ENCODE measurements at places on chromosomes 6 and 20.

GRCh38 chr6:156787569-156788492, 10.7 kb downstream of the ARID1B start:
- no peak for DNase-seq

GRCh38 chr6:2381872-2382661, 136.7 kb upstream of the GMDS start:
- no peak for DNase-seq

DNA sequence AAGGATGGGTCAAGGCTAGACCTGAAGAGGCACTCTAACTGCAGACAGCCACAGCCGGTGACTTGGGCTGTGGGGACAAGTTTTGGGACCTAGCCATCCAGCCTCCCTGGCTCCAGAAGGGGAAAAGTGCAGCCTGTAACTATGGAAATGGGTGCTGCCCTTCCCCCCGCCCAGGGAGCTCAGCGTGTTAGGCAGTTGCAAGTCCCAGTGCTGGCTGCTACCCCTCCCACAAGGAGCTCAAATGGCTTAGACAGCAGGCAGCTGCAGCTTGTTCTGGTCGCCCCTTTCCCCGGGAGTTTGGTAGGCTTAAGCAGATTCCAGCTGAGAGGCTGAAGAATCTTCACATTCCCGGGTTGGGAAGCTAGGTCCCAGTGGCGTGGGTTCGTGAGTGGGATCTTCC, 162.6 kb downstream of the FAM83B start:
- DNase-seq: no peak

- DNase-seq: peak; percentile 37
Measured at GRCh38 chr6:42352856-42353564, 98.7 kb downstream of the TRERF1 start.

DNA sequence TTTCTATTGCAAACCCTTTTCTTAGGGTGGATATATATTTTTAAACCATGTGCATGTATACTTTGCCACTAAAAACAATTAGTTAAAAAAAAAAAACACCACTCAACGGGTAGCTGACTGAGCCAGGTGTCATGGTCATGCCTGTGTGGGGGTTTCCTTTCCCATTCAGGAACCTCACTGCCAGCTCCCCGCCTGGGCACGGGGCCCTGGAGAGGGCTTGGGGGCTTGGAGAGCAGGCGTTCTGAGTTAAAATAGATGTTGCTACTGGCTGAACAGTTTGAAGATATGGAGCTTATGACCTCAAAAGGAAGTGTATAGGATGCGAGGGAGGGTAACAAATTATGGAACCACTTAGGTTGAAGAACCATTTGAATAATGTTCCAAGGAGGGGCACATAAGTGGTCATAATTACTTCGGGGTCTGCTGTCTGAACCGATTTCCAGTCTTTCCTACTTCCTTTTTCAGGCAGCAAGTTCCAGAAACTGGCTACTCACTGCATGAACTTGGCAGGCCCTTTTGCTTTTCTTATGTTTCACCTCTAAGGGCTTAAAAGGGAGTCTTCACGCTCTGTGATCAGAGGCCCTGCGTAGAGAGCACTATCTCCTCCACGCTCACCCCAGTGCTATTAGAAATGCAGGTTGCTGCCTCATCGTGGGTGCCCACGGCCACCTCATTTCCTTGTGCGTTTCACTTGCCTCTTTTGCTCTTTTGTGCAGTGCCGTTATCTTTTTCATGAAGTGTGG, 9.9 kb downstream of the STX16 start:
- no peak for DNase-seq

DNA sequence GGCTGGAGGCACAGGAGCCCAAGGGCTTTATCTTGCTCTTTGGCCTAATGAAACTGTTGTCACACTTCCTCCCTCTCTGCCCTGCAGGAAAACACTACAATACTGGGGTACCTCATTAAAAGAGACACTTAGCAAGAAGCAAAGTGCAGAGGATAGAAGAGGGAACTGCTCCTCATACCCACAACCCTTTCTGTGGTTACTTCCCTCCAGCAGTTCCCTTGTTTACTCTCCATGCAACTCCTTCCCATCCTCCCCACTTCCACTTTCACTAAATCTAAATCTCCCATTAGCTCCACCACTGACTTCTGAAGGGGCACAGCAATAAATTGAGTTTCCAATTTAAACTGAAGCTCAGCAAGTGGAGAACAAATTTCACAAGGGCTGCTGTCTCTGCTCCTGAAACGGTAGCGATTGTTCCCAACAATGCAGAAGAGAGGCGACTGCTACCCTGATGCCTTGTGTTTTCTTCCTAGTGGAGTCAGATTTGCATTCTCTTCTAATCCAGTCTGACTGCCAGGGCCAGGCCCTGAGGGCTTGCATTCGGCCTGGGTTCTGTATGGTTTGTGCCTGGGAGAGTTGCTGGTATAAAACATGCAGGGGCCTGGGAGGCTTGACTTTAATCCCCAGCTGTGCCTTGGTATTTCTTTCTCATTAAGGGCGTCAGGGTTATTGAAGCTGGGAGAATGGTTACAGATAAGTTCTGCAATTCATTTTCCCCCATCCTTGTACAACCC, 454.7 kb downstream of the TFAP2B start:
- DNase-seq: no peak

- DNase-seq: no peak
Measured at GRCh38 chr6:1255636-1256365, 56.1 kb upstream of the FOXQ1 start.

GRCh38 chr6:131367206-131367873, 205.7 kb upstream of the ARG1 start:
- DNase-seq: no peak

GRCh38 chr6:144753023-144753705, 468.0 kb downstream of the UTRN start:
- DNase-seq: no peak

GRCh38 chr20:14664101-14664500, 326.7 kb upstream of the FLRT3 start:
- no peak for DNase-seq

DNA sequence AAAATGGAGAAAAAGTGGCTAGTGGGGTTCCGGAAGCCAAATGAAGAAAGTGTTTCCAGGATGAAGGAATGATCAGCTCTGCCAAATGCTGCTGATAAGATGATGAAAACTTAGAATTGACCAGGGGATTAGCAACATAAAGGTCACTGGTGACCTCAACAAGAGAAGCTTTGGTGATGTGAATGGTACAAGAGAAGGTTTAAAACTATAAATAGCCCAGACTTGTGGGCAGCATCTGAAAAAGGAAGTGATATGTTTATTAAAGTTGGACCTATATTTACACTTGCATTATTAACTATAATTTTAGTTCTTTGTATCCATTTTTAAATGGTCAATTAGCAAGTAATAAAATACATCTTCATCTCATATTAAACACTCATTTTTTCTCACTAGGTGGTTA, 45.1 kb downstream of the CGA start:
- DNase-seq: no peak

GRCh38 chr6:4645713-4646360, 130.4 kb upstream of the CDYL start:
- no peak for DNase-seq

GRCh38 chr6:136723780-136724179, 68.5 kb downstream of the MAP3K5 start:
- no peak for DNase-seq

- DNase-seq: no peak
Measured at GRCh38 chr6:102402635-102403329, 1009.3 kb downstream of the GRIK2 start.

DNA sequence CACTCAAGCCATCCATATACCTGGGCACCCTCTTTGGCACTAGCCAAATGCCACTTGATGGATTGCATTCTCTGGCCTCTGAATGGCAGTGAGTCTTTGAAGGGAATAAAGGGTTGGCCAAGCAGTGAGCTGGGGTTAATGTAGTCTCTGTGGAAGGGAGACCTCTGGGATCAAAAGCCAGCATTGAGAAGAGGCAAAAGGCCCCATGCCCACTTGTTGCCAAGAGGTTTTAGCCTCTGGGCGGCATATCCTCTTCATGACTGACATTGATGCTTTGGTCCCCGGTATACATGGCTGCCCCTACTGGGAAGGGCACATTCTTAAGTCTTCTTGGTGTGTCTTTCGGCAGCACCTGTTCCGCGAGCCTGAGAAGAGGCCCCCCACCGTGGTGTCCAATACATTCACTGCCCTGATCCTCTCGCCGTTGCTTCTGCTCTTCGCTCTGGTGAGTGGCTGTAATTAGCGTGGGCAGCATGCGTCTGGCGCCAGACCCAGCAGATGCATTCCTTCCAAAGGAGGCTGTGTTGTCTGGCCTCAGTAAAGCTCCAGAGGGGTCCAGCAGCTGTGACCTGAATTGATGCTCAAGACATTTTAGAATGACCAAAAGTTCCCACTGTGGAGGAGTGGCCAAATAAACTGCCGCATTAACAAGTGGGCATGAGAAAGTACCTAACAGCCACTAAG, 29.5 kb downstream of the GHRH start:
- no peak for DNase-seq

GRCh38 chr6:130396722-130397121, 30.9 kb downstream of the TMEM200A start:
- no peak for DNase-seq

DNA sequence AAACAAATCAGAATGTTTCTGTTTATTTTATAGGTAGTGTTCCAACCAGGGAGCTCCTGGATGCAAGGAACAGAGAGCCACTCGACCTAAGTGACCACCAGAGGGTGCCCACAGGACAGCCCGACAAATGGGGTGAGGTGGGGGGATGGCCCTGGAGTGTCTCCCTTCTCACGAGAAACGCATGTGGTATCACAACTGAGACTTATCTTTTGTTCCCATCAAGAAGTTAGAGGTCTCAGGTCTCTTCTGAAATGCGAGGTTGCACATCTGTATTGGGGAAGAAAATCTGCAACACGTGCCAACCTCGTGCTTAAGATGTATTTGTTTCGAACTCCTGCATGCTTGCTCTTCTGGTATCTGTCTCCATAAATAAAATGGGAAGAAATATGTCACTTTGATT, 104.0 kb downstream of the ISM1 start:
- DNase-seq: no peak

- DNase-seq: peak; percentile 97
Measured at GRCh38 chr20:38270869-38271605, 10.5 kb upstream of the KIAA1755 start.

DNA sequence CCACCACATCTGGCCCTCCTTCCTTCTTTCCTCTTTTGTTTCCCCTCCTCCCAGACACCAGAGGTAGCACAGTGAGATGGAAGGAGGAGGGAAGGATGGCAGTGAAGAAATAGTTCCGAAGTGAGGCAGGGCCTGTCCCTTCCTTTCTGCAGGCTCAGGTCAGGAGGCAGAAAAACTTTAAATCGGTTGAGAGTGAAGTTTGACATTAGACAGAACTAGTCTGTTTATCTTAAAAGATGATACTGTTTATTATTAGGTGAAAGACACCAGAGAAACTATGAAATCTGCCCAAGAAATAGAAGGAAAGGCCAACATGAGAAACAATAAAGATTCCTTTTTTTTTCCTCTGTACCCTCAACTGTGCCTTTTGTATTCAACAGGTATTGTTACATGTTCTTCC, 670.3 kb downstream of the UTRN start:
- DNase-seq: no peak

- DNase-seq: no peak
Measured at GRCh38 chr6:31791324-31792089, 4.0 kb downstream of the VARS1 start.

- DNase-seq: no peak
Measured at GRCh38 chr6:73143551-73143950, 81.7 kb downstream of the KHDC1L start.

- DNase-seq: no peak
Measured at GRCh38 chr6:117165911-117166499, 99.4 kb upstream of the VGLL2 start.

GRCh38 chr20:53282217-53282955, 310.2 kb downstream of the TSHZ2 start:
- DNase-seq: no peak

GRCh38 chr20:19130613-19130984, 81.8 kb upstream of the SLC24A3 start:
- no peak for DNase-seq

GRCh38 chr6:110614586-110614985, 138.2 kb upstream of the SLC22A16 start:
- no peak for DNase-seq

- DNase-seq: no peak
Measured at GRCh38 chr20:9306521-9306920, 207.9 kb upstream of the LAMP5 start.

GRCh38 chr6:157921685-157922367, 59.8 kb upstream of the SYNJ2 start:
- no peak for DNase-seq

DNA sequence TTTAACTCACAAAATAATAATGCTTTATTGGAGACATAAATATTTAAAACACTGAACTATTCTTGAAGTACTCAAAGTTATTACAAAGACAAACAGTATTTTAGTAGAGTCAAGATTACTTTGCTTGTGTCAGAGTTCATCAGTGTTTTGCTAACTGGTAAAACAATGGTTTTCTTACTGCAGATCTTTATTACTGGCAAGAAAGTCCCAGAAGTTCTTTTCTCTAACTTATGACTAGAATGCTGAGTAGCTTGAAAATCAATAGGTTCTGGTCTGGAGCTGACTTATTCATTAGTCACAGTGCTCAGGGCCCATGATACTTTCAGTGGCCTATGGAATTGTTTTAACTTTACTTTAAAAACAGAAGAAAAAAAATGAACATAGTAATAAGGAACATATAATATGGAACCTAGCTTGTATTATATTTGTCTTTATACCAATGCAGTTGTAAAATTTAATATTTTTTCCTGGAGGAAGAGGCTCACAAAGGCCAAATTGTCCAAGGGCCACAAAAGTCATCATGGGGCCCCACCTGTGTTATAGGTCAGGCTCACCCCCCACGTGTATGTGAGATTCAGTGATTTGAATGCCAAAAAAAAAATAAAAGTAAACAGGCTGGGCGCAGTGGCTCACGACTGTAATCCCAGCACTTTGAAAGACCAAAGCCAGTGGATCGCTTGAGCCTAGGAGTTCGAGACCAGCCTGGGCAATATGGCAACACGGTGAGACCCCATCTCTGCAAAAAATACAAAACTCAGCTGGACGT, 53.3 kb downstream of the PLEKHG1 start:
- no peak for DNase-seq

- DNase-seq: no peak
Measured at GRCh38 chr6:37237789-37238188, 19.8 kb upstream of the TBC1D22B start.

- DNase-seq: no peak
Measured at GRCh38 chr6:146358431-146359046, 185.1 kb upstream of the RAB32 start.

DNA sequence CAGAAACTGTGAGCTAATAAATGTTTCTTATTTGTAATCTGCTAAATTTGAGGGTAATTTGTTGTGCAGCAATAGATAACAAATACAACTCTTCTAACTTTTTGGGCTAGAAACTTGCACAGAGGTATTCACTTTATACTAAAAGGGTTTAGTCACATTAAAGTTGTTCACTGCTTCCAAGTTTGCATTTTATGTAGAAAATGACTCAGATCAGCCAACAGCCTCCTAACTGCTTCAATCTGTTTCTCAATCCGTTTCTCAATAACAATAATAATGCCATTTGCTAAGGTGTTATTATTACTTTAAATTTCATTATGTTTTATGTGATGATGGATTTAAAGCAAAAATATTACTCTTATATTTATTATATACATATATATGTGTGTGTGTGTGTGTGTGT, 213.9 kb downstream of the CENPW start:
- no peak for DNase-seq
